ENCODE measurements at places on chromosomes 7 and 10.
A peak's percentile ranks its signal among the peaks of the same experiment; 100 is the strongest.

GRCh38 chr7:155807789-155808548 is 4.3 kb downstream of the SHH start:
- peaks cover 20% of the 10 kb centered on the region for H3K4me1 ChIP-seq
- H3K36me3 ChIP-seq: peaks cover 8% of the 10 kb centered on the region
- H3K27ac ChIP-seq: no peak overlapping the region
- peaks cover 71% of the 10 kb centered on the region for H3K27me3 ChIP-seq

- H3K4me1 ChIP-seq: peaks cover 36% of the 10 kb centered on the region
- no peaks in the 10 kb centered on the region for H3K27me3 ChIP-seq
- no peak for DNase-seq
- no peaks in the 10 kb centered on the region for H3K36me3 ChIP-seq
These were observed 18.3 kb downstream of the LIPM start for GRCh38 chr10:88820748-88821401.

DNA sequence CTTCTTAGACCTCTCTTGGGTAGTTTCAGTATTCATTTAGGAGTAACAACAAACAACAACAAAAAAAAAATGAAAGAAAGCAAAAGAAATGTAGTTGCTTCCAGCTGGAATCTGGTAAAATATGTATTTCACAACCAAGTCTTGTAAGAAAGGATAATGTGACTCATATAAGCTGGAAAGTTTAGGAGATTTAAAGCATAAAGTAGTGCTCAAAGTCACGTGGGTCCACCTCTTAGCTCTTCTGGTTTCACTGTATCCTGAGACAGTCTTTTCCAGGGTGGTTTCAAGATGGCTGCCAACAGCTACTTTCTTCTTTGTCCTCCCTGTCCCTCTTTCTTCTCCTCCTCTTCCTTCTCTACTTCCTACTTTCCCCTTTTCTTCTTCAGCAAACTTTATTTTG is 69.5 kb upstream of the CDK13 start:
- H3K36me3 ChIP-seq: no peaks in the 10 kb centered on the region
- H3K27ac ChIP-seq: no peak overlapping the region
- H3K4me1 ChIP-seq: no peaks in the 10 kb centered on the region

GRCh38 chr10:112218960-112219359 is 35.4 kb upstream of the GPAM start:
- H3K36me3 ChIP-seq: no peaks in the 10 kb centered on the region
- no peaks in the 10 kb centered on the region for H3K4me1 ChIP-seq
- no peak overlapping the region for H3K27ac ChIP-seq
- DNase-seq: no peak
- peaks cover 44% of the 10 kb centered on the region for H3K27me3 ChIP-seq

GRCh38 chr7:101363734-101364374 is 1.2 kb downstream of the COL26A1 start:
- no peaks in the 10 kb centered on the region for H3K4me1 ChIP-seq
- no peaks in the 10 kb centered on the region for H3K36me3 ChIP-seq
- no peak overlapping the region for H3K27ac ChIP-seq

- DNase-seq: no peak
- no peaks in the 10 kb centered on the region for H3K27me3 ChIP-seq
- H3K27ac ChIP-seq: no peak overlapping the region
- H3K4me1 ChIP-seq: no peaks in the 10 kb centered on the region
These were observed 102.1 kb downstream of the RTKN2 start for GRCh38 chr10:62166331-62167131.

GRCh38 chr10:8056378-8056777 is 1.9 kb downstream of the GATA3 start:
- peaks cover 56% of the 10 kb centered on the region for H3K4me1 ChIP-seq
- DNase-seq: no peak
- H3K27ac ChIP-seq: peak overlapping the region; percentile 100
- peaks cover 16% of the 10 kb centered on the region for H3K27me3 ChIP-seq

DNA sequence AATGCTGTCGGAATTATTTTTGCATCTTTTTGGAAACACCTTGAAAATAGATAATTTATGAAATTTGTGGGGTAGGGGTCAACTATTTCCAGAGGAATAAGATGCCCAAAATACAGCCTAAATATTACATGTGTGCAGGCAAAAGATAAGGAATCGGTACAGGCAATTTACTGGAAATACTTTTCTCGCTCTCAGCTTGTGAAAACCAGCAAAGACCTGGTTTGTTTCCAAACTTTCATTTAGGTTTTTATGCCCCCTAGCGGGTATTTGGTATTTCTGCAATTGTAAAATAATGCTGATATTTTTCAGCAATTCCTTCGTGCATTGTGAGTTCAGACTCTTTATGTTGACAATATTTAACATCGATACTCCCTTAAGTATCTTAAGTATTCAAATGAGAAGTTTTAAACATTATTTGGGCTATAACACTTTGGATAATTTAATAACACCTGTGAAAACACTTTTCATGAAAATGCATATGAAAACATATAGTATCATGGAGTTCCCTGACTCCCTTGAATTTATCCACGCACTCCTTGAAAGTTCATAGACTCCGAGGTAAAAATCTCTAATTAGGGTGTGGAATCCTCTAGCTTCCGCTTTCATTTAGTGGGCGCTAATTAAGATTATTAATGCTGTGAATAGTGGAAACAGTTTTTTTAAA is 132.4 kb downstream of the TSPAN12 start:
- no peaks in the 10 kb centered on the region for H3K27me3 ChIP-seq
- H3K4me3 ChIP-seq: no peak overlapping the region
- H3K27ac ChIP-seq: no peak overlapping the region
- no peaks in the 10 kb centered on the region for H3K4me1 ChIP-seq
- no peak for DNase-seq
- H3K36me3 ChIP-seq: no peaks in the 10 kb centered on the region

DNA sequence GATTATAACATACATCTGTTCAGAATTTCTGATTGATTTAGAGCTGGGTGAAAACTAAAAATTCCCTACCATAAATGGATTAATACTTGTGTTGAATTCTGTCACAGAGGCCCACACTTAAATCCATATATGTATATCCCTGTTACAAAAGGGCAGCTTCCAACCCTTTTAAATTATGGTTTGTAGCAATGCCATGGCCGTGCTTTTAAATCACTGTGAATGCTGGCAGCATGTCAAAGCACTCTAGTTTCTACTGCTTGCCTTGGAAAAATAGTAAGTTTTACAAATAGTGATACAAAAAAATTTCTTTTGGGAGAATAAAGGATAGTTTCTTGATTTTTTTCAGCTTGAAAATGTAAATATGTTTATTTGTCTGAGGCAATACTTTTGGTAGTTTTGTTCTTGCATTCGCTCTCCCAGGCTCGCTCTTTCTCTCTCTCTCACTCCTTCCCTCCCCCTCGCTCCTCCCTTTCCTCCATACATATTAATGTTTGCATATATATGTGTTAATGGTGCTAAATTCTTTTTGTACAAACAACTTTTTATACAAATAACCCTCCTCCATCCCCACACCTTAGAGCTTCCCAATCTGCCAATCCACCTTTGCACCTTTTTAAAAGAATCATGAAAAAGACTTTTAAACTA is 29.8 kb downstream of the TES start:
- H3K27me3 ChIP-seq: no peaks in the 10 kb centered on the region
- H3K4me1 ChIP-seq: peaks cover 17% of the 10 kb centered on the region
- no peak overlapping the region for H3K27ac ChIP-seq
- H3K4me3 ChIP-seq: no peak overlapping the region
- H3K36me3 ChIP-seq: peaks cover 64% of the 10 kb centered on the region

- no peaks in the 10 kb centered on the region for H3K27me3 ChIP-seq
- H3K36me3 ChIP-seq: no peaks in the 10 kb centered on the region
- no peak for DNase-seq
- no peak overlapping the region for H3K27ac ChIP-seq
These were observed 138.4 kb downstream of the MDFIC start for GRCh38 chr7:115060095-115060870.

DNA sequence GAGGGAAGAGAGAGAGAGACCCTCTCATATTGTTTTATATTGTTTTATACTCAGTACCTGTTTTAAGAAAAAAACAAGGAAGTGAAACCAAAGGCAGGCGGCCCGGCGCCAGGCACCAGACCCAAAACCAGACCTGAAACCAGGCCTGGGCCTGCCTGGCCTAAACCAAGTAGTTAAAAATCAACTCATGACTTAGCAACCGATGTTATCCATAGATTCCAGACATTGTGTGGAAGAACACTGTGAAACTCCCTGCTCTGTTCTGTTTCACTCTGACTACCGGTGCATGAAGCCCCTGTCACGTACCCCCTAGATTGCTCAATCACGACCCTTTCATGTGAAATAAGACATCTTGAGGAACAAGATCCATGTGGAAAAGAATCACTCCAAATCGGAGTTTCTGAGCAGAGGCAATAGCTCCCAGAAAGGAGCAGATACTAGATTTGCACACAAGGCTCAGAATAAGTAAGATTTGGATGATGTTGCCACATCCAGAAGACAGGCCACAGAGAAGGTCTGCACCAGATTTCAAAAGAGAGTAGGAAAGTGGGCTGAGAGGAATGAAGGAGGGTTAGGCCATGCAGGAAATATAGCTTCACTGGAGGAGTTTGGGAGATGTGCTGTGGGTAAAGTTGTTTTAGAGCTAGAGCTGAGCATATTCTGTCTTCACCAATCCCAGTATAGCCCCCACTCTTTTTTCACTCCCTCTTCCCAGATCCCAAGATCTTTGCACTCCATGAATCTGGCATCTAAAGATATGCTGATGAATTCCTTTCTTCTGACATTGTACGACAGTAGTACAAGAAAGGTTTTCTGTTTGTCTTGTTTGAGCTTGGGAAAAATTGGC is 8.8 kb upstream of the ZNF248 start:
- DNase-seq: no peak
- no peaks in the 10 kb centered on the region for H3K4me1 ChIP-seq
- no peak overlapping the region for H3K4me3 ChIP-seq
- no peaks in the 10 kb centered on the region for H3K36me3 ChIP-seq

DNA sequence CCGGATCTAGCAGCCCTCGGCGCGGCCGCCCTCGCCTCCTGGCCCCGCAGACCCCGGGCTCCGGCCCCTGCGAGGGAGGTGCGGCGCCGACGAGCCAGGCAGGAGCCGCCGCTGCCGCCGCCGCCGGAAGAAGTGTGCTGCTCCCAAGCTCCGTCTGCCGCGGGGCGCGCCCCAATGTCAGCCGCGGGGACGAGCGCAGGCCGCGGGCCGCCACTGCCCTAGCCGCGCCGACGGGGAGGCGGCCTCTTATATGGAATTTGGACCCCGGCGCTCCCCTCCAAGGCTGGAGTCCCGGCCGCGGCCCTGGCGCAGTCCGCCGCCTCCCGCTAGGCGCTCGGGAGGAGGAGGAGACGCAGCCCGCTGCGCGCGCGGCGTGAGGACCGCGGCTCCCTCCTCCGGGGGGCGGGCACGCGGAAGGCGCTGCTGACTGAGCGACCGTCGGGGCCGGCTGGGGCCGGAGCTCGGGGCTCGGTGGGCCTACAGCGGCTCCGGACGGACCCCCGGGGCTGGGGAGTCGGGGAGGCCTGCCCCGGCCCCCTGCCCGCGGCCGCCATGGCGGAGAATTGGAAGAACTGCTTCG is at the start of gene TRIM8:
Gene TRIM8, plus strand, starts transcription at position 414 of the 580 bp plus-strand sequence. Its CDS starts 139 bp downstream, at position 553.
- DNase-seq: peak; percentile 55
- peaks cover 39% of the 10 kb centered on the region for H3K4me1 ChIP-seq
- H3K4me3 ChIP-seq: peak within 1 kb of the TSS; percentile 94
- H3K36me3 ChIP-seq: peaks cover 42% of the 10 kb centered on the region

DNA sequence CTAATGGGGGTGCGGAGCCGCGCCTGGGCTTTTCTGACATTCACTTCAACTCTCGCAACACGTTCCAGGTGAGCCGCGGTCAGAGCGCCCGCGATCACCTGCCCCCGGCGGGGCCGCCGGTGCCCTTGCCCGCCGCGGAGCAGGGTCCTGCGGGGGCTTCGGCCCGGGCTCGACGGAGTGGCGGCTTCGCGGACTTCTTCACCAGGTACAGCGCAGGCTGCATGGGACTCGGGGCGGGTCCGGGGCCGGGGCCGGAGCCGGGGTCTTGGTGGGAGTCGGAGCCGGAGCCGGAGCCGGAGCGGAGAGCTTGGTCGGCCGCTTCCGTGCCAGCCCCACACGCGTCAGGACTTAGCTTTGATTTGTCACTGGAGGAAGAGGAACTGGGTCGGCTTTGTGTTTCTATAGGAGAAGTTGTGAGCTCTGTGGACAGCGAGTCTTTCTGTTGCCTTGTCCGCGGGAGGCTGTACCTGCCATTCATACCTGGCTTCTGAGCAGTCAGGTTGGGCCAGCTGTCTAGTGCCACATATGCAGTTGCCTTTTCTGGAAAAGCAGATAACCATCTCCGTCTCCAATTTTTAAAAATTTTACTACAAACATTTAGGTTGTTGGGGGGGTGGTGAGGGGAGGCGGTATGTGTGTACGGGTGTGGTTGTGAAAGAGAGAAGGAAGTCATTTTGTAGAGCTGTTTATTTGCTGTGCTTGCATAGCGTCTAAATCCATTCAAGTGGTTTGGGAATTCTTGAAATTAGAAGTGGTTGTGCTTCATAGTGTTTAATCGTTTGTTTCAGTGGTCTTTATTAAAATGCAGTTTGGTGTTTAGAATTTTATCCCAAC is 1.3 kb downstream of the TBC1D12 start:
- no peak overlapping the region for H3K27ac ChIP-seq
- no peaks in the 10 kb centered on the region for H3K36me3 ChIP-seq
- H3K4me1 ChIP-seq: peaks cover 5% of the 10 kb centered on the region
- DNase-seq: no peak
- peak overlapping the region; percentile 73 for H3K4me3 ChIP-seq
- peaks cover 85% of the 10 kb centered on the region for H3K27me3 ChIP-seq

DNA sequence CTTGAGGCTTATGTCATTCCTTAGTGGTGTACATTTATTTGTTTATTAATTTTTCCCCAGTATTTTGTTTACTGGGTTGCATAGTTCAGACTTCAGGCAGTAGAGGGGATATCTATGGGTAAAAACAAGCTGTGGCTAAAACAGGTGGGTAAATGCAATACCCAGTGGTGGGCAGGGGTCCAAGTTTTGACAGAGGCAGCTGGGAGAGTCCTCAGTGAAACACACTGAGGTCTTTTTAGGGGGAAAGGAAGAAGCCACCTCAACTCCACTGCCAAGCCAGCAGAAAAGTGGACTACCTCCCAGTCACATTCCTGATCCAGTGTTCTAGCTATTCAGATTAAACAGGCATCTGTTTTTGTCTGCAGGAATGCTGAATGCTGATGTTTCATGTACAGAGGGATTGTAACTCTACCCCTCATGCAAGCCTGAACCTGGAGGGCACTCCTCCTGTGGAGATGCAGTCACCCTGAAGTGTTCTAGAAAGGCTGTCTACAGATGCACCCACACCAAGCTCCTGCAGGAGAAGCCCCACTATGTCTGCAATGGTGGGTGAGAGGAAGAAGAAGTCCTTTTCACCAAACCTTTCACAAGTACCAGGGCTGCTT is 757.8 kb downstream of the INHBA start:
- no peaks in the 10 kb centered on the region for H3K27me3 ChIP-seq
- no peak for DNase-seq
- no peak overlapping the region for H3K4me3 ChIP-seq
- H3K36me3 ChIP-seq: peaks cover 2% of the 10 kb centered on the region
- H3K27ac ChIP-seq: no peak overlapping the region

GRCh38 chr7:155656891-155657290 is 12.4 kb downstream of the RBM33 start:
- H3K4me1 ChIP-seq: peaks cover 83% of the 10 kb centered on the region
- H3K27ac ChIP-seq: peak overlapping the region; percentile 67
- no peak overlapping the region for H3K4me3 ChIP-seq

- peaks cover 3% of the 10 kb centered on the region for H3K36me3 ChIP-seq
- no peaks in the 10 kb centered on the region for H3K4me1 ChIP-seq
- H3K27me3 ChIP-seq: peaks cover 21% of the 10 kb centered on the region
- no peak for DNase-seq
These were observed 61.8 kb upstream of the LRRC18 start for GRCh38 chr10:49001402-49001801.
